AG08396 (cell line): ENCODE measurements at places on chromosomes 4 and X.

DNA sequence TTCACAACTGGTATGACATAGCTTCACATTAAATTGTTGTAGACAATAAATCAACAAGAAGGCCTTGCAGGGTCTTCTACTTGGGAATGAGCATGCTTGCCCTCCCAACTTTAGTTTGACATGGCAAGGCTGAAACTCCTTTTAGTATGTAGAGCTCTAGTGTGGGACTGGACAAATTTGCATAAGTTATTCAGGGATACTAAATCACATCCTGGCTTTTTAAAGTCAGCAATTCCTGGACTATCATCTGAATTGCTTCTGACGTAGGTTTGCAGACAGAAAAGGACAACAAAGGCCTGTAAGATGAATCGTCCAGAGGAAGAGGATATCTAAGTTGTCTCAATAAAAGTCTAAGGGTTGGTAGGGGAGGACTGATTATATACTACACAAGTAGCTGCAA lies 123.0 kb upstream of the MAGEB16 start:
- no peak for DNase-seq

DNA sequence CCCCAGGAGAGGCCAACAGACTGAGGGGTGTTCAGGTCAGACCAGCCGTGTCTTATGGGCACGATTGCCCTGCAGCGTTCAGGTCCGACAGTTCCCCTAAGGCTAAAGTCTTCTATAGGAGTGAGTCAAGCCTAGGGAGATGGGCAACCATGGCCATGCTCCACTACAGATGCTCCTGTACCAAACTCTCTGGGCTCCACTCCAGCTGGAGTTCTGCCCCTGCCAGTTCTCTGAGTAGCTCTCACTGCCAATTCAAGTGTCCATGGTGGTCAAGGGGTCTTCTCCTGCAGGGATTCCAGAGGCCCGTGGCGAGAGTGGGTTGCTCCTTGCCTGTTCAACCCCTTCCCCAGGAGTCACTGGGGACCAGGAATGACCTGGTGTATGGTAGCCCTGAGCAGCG lies 38.2 kb downstream of the BEX3 start:
- DNase-seq: no peak

DNA sequence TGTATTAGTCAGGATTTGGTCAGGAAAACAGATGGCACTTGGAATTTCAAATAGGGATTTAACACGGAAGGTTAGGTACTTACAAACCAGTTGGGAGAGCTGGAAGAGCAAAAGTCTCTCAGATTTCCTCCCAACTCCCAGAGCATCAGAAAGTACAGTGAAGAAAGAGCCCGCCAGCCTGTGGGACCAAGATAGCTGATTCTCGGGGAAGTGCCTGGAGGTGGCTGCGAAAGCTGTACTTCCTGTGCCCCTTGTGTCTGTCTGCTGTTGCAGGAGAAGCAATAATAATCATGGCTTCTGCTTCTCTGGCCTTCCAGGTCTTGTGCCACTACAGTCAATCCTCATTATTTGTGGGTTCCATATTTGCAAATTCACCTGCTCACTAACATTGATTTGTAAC lies 221.0 kb upstream of the BCOR start:
- no peak for DNase-seq

DNA sequence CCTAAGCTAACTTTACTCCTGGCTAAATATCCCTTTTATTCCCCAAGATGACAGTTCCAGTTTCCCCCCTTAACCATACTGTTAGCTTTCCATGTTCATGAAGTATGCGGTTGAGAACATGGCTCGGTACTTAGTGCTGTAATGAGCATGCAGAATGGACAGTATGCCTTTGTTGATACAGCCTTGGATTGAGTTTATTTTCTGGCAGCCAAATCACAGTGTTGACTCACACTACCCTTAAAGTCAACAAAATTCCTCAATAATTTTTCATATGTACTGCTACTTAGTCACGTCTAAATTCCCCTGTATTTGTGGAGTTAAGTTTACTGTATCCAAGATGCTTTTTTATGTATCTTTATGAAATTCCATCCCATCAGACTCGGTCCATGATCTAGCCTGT lies 1.4 kb upstream of the VEGFC start:
- peak; percentile 76 for DNase-seq

DNA sequence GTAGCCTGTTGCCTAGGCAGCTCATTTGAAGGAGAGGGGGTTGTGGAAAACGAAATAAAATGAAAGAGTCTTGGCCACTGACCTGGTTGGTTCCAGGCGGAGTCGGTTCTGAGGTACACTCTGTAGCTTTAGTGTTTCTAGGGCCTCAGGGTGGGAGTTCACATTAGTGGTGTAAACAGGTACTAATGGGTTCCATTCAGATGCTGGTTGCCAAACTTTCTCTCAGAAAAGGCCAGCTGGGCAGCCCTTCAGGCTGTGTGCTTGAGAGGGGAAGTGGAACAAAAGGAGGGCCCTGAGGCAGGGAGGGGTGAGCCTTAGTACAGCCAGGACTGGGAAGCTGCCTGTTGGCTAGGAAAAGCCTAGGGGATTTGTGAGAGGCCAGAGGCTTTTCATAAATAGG lies 24.8 kb downstream of the NHSL2 start:
- no peak for DNase-seq

DNA sequence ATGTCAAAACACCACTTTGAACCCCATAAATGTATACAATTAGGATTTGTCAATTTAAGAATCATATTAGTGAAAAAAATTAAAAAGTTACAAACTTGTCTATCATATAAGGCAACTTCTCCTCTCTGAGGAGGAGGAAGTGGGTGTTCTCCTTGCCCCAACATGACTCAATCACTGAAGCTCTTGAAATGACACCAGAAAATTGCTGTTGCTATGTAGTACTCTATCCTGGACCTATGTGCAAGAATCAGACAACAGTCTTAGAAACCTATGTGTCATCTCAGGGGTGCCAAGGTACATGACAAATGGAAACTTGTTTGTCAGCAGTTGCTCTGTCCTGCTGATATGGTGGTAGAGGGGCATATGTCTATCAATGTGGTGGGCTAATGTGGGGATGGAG lies 47.7 kb downstream of the HMGB3 start:
- DNase-seq: no peak
